ENCODE measurements at places on chromosomes 7 and 10. TPM values are rescaled to one million over a fixed set of nuclear protein-coding genes. Genes with fewer than 3 reads are reported as not detected.

- no peak for DNase-seq
Observed at GRCh38 chr7:84277628-84278224, 83.1 kb upstream of the SEMA3A start.

AMPH gene
- not detected for total RNA-seq

DNA sequence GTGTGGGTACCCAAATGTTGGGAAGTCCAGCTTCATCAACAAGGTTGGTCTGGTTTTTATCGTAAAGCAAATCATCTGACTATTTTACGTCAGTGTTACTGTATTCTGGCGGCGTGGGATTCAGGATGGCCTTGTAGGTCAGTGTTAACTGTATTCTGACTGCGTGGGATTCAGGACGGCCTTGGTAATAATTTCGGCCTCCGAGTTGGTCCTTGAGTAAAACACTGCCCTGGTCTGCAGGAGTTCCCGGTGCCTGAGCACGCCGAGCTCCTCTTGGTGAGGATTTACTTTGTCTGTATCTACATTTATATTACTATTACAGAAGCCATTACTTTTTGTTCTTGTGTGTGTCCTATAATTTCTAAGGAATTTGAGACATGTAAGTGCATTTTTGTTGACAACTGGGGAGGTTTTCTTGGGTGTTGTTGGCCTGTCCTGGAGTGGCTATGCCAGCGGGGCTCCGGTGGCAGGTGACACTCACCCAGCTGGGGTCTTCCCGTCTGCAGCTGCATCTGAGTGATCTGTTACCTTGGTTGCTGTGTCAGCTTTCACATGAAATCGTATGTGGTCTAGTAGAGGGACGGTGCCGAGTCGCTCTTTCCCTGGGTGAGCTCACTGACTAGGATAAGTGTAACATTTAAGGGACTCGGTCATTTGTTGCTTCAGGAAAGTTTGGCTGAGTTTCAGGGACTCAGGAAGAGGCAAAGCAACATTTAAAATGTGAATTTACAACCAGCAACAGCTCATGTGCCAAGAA is 9.2 kb downstream of the GTPBP4 start:
- no peak for DNase-seq

GRCh38 chr10:1736972-1737221 is 428 bp downstream of the ADARB2 start:
- no peak for DNase-seq

- no peak for DNase-seq
Observed at GRCh38 chr10:96656839-96657238, 63.5 kb downstream of the PIK3AP1 start.

GRCh38 chr10:74766501-74766900 is 59.9 kb upstream of the KAT6B start:
- DNase-seq, result no peak

Data from activated CD4-positive, alpha-beta T cell treated with anti-CD3 and anti-CD28 coated beads, Interleukin-2, amount 10 ng/mL, durations not matched to agents 24 days and 14 days (primary cell).